Right renal cortex interstitium (tissue), 3 donors: ENCODE measurements at places on chromosomes 2 and 18. TPM values are rescaled to one million over a fixed set of nuclear protein-coding genes. Genes with fewer than 3 reads are reported as not detected.

DNA sequence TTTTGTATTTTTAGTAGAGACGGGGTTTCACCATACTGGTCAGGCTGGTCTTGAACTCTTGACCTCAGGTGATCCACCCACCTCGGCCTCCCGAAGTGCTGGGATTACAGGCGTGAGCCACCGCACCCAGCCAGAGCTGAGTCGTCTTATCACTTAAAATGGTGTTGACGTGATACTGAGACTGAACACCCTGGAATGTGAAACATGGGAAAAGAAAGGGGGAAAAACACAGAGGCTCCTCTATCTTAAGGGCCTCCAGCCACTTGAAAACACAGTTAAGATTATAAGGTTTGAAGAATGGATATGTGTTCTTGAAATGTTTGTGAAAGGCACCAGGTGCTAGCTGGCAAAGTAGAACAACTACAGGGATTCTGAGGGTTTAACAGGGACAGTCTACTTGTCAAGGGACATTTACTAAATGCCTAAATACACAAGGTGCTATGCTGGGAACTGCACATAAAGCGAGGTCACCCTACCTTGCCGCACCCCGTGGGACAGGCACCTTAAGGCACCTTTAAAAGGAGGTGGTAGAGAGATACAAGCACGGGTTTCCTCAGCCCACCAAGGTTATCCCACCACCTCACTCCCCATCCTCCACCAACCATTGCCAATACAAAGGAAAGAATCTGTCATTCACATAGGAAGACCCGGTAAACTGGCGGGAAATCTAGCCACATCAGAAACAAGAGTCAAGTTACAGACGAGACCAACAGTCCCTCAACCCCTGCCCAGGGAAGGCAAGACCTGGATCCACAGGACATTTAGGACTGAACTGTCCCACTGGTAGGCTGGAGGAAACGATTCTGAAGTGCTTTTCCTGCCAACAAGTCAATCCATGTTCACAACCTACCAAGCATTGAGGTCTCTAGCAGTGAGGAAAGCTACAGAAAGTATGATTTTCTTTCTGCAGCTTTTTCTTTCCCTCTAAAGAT lies 43.4 kb downstream of the STK39 start:
- no peak for DNase-seq

The YIPF4 gene
- polyA plus RNA-seq: 67.2 TPM

The COL4A3 gene
- polyA plus RNA-seq: 47.8 TPM

DNA sequence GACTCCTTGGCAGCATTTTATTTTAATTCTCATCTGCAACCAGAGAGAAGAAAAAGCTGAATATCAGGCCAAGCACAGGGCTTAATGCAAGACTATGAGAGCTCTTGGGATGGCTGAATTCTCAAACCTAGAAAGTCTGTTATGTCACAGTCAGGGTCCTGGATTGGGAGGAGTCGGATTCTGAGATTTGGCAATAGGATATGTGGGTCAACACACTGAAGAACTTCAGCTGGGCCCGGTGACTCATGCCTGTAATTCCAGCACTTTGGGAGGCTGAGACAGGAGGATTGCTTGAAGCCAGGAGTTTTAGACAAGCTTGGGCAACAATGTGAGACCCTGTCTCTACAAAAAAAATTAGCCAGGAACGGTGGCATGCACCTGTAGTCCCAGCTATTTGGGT lies 102.4 kb downstream of the COL3A1 start:
- no peak for DNase-seq

DNA sequence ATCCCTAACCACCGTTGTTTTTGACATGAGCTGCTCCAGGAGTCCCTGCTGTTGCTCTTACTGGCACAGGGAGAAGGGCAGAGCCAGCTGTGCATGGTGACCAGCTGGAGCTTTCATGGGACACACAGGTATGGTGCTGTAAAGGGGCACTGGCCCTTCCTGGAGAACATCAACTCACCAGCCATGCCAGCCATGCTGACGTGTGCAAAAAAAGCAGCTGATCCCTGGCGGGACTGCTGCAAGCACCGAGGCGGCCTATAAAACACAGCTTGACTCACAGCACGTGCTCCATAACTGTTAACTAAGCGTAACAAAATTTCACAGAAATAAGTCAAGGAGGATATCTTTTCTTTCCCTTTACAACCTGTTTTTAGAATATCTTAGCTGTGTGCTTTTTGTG lies 165.1 kb downstream of the TMEM163 start:
- DNase-seq: no peak

- no peak for DNase-seq
These were observed 367.1 kb downstream of the ZEB2 start for GRCh38 chr2:144152817-144153271.

The TMEFF2 gene
- 20.9 TPM for polyA plus RNA-seq

DNA sequence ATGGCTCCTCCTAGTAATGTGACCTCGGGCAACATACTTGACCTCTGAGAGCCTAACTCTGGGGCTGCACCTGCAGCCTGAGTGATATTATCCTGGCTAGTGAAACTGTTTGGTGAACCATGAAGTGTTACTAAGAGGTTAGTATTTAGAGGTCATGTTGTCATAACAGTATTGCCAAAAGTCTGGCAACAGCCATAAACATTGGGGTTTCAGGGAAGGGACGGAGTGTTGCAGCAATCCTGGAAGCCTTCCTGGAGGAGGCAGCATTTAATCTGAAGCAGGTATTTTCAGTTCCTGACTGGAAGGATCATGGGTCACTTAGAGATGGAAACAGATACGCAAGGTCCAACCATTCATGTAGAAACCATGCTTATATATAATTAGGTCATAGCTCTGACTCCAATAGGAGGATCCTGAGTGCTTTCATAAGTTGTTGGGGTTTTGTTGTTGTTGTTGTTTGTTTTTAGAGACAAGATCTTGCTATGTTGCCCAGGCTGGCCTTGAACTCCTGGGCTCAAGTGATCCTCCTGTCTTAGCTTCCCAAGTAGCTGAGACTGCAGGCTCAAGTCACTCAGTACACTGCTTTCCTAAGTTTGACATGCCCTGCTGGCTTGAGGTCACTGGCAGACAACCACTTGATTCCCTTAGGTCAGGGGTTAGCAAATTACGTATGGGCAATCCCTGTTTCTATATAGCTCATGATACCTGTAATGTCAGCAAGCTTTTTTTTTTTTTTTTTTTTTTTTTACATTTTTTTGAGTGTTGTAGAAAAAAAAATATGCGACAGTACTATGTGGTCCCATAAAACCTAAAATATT lies 21.5 kb downstream of the GPR39 start:
- DNase-seq: no peak

DNA sequence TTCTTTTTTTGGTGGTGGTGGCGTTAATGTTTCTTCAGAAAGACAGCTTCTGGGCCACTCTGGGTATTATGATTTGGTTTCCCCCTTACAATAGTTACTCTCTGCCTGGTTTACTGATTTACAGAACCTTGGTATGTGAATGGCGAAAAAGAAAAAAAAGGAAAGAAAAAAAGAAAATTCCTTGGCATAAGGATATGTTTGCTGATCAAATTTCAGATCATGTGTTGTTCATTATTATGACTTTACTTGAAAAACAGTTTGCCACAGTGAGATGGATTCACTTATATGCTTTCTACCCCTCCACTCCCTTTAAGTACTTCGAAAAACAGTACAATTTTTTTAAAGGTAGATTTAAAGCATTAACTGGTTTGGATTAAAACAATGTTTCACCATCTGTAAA lies 21.0 kb downstream of the BCL11A start:
- no peak for DNase-seq

DNA sequence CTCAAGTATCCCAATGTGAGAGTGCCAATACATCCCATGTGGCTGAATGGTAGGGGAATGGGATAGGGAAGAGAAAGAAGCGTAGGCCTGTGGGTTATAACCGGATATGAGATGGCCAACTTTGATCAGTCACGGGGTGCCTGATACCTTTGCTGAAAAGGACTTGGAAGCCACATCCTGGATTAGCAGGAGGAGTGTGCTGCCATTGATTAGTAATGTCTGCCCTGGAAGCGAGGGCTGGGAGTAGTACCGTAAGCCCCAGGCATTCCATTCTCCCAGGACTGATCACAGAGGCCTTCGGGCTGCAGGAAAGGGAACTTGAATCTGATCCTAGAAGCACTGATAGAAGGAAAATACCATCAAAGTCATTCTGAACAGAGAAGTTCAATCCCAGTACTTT lies 218.5 kb downstream of the TFCP2L1 start:
- DNase-seq: no peak

GRCh38 chr2:236124182-236124893 lies 43.8 kb downstream of the GBX2 start:
- DNase-seq: no peak

The SKOR2 gene
- not detected for polyA plus RNA-seq

The CDKL4 gene
- 1.0 TPM for polyA plus RNA-seq

The KIAA2012 gene
- 0.11 TPM for polyA plus RNA-seq

The TSPYL6 gene
- polyA plus RNA-seq: not detected

GRCh38 chr2:69694894-69695849 lies 46.8 kb upstream of the ANXA4 start:
- DNase-seq: no peak

GRCh38 chr18:68152770-68153169 lies 562.1 kb downstream of the TMX3 start:
- no peak for DNase-seq

The CXCR4 gene
- 59.6 TPM for polyA plus RNA-seq

GRCh38 chr2:44936715-44937687 lies 4.5 kb upstream of the SIX3 start:
- no peak for DNase-seq

- DNase-seq: no peak
These were observed 163.1 kb downstream of the TXNL1 start for GRCh38 chr18:56475250-56475649.

- no peak for DNase-seq
These were observed 4.2 kb upstream of the CNNM3 start for GRCh38 chr2:96811917-96812316.

DNA sequence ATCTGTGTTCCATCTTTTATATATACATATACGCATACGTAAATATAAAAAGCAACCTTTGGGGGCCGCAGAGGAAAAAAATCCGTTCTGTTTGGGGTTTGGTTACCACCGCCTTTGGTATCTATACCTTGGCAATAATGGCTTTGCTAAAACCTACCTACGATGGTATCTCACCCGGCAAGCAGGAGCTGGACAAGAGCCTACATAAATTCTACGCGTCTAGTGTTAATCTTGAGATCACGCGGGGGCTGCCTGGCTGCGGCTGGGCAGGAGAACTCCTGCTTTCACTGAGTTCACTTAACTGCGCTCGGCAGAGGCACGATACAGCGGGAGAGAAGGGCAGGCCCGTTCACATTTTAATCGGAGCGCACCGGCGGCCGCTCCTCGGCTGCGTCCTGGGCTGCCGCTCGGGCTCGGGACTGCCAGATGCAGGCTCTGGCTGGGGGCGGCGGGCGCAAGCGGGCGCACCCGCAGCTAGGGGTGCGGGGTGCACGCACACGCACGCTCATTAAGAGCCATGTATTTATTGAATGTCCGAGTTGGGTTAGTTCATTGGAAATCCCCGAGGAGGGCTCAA lies 1.7 kb upstream of the POU3F3 start:
- DNase-seq: no peak

The NT5DC4 gene
- 0.12 TPM for polyA plus RNA-seq

The RNF144A gene
- 54.6 TPM for polyA plus RNA-seq

The REG3A gene
- polyA plus RNA-seq: not detected

- DNase-seq: no peak
These were observed 4.6 kb upstream of the SPEG start for GRCh38 chr2:219429958-219430606.

The PROKR1 gene
- polyA plus RNA-seq: 0.32 TPM

GRCh38 chr2:24382363-24383073 lies 22.2 kb upstream of the ITSN2 start:
- DNase-seq: no peak
